H1 (cell line): ENCODE measurements at places on chromosomes 16 and 17. TPM values are rescaled to one million over a fixed set of nuclear protein-coding genes. Genes with fewer than 3 reads are reported as not detected.

DNA sequence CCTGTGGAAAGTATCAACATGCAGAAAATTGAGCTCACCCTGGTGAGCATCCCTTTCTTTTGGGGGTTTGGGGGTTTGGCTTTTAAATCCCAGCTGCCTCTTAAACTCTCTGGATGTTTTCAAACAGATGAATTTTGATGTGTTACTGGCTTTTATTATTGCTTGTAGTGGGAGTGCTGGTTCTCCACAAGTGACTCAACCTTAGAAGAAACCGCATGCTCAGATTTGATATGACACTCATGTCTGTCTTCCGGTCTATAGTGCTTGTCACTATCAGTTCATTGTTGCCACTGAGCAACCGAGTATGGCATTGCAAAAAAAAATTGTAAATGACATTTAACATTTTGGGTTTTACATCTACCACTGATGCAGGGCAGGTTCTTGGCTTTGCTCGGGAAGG, 104.5 kb downstream of the HS3ST4 start:
- DNase-seq, result no peak

GRCh38 chr17:56594320-56595107, 1.0 kb downstream of the NOG start:
- DNase-seq, result no peak

DNA sequence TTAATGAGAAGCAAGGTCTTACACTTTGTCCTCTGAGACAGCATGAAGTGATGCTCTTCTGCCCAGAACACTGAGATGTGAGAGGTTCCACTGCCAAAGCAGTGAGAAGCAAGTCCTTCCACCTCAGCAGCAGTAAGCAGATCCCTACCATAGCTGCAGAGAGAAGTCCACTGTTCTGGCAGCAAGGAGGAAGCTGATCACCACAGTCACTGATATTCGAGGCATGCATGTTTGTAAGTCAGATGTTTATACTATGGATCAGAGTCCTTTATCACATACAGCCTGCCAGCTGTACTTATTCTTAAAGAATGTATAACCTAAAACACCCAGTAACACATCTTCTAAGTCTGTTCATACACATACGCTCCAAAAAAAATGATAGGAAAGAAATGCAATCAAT, 18.2 kb upstream of the METTL2A start:
- DNase-seq, result no peak

GRCh38 chr17:68351395-68351794, 60.1 kb downstream of the ARSG start:
- no peak for DNase-seq

- no peak for DNase-seq
Observed at GRCh38 chr17:20562587-20562986, 16.9 kb upstream of the CDRT15L2 start.

- DNase-seq, result no peak
Observed at GRCh38 chr16:7372095-7372494, 39.5 kb downstream of the RBFOX1 start.

Gene GTF3C1
- total RNA-seq, result 125 and 126 TPM in 2 replicates
